Large intestine (tissue), 12 donors: ENCODE measurements at places on chromosomes 2 and 18. TPM values are rescaled to one million over a fixed set of nuclear protein-coding genes. Genes with fewer than 3 reads are reported as not detected.
A peak's percentile ranks its signal among the peaks of the same experiment; 100 is the strongest.

DNA sequence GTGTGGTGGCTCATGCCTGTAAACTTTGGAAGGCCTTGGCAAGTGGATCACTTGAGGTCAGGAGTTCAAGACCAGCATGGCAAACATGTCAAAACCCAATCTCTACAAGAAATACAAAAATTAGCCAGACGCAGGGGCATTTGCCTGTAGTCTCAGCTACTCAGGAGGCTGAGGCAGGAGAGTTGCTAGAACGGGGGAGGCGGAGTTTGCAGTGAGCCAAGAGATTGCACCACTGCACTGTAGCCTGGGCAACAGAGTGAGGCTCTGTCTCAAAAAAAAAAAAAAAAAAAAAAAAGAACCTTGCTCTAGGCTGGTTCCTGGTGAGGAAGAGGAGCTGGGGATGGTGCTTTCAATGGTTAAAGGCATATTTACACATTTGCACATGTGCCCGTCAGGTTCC is 129.4 kb downstream of the LYPD6B start:
- H3K4me1 ChIP-seq: no peaks in the 10 kb centered on the region
- no peak for DNase-seq
- H3K4me3 ChIP-seq: no peak overlapping the region
- no peaks in the 10 kb centered on the region for H3K36me3 ChIP-seq
- H3K27ac ChIP-seq: no peak overlapping the region

TBR1 gene
- polyA plus RNA-seq: 0.01 TPM

DNA sequence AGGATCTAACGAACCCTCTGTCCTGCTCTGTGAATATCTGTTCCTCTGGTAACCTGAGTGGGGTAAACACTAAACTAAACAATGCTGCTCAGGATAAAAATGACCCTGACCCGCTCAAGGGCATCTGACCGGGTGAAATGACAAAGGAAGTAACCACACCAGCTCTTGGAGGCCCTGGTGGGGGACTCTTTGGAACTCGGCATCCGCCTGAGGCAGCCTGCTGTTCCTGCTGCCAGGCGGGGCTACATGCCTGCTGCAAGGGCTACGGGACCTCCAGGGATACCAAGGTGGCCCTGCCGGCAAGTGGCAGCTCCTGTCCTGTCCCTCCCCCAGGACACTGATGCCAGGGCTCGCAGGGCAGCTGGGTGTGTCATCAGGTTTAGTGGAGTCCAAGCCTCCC is 273.3 kb downstream of the HDAC4 start:
- H3K27me3 ChIP-seq: no peaks in the 10 kb centered on the region
- H3K4me1 ChIP-seq: no peaks in the 10 kb centered on the region
- H3K27ac ChIP-seq: no peak overlapping the region
- no peak overlapping the region for H3K4me3 ChIP-seq
- no peak for DNase-seq

MC5R gene
- polyA plus RNA-seq: 0.66 TPM

DNA sequence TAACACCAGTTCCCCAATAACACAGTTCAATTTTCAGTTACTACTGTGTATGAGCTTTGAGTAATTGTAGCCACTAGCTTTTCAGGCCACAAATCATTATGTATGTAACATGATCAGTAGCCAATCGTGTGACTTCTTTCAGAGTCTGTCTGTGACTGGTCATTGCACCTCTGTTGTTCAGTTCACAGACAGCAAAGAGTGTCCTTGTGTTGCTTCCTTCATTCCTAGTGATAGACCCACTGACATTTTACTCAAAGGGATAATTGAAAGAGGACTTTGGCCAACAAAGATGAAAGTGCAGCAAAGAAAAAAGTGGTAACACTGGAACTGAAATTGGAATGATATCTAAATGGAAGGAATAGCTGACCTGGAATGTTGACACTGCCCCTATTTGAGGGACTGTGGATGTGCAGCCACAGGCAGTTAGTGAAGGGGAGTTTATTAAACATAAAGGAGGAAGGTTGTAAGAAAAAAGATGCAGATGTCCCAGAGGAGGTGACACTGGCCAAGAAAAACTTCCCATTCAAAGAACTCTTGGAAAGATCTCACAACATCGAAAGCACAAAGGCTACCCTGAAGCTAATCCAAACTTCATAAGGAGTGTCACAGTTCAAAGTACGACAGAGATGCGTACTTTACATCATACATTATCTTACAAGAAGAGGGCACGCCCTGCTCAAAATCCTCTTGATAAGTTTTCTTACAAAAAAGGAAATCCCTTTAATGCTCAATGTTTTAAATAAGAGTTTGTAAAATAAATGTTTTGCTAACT is 19.3 kb downstream of the TTC39C start:
- peaks cover 14% of the 10 kb centered on the region for H3K4me1 ChIP-seq
- H3K27me3 ChIP-seq: no peaks in the 10 kb centered on the region
- H3K4me3 ChIP-seq: no peak overlapping the region
- DNase-seq: peak; percentile 59
- no peaks in the 10 kb centered on the region for H3K36me3 ChIP-seq

GORASP2 gene
- 66.1 TPM for polyA plus RNA-seq

TCF7L1 gene
- polyA plus RNA-seq: 23.1 TPM

- H3K27ac ChIP-seq: no peak overlapping the region
- peaks cover 60% of the 10 kb centered on the region for H3K27me3 ChIP-seq
- peak; percentile 57 for DNase-seq
- H3K4me1 ChIP-seq: peaks cover 50% of the 10 kb centered on the region
Observed at GRCh38 chr2:219496825-219497494, 1.7 kb upstream of the GMPPA start.

DNA sequence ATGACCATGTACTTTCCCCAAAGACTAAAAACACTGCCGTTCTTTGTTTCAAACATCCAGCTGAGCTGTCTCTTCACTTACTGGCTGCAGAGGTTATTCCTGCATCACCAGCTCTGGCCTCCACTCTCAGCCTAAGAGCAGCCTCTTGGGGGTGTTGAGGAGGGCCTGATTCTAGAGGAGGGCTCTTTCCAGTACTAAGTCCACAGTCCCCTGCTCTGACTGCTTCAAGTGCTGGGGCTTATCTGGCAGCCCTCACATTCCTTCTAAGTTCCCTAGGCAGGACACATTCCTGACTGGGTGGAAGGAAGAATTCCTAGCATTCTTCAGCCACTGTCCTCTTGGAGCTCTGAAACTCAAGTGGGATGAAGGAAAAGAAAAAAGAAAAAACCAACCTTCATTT is 32.9 kb upstream of the EHBP1 start:
- peaks cover 10% of the 10 kb centered on the region for H3K4me1 ChIP-seq
- no peaks in the 10 kb centered on the region for H3K27me3 ChIP-seq
- no peak overlapping the region for H3K4me3 ChIP-seq
- no peaks in the 10 kb centered on the region for H3K36me3 ChIP-seq
- peak; percentile 39 for DNase-seq
- H3K27ac ChIP-seq: peak overlapping the region; percentile 1

DCDC2C gene
- 0.33 TPM for polyA plus RNA-seq

SCN1A gene
- polyA plus RNA-seq: 0.21 TPM

GRCh38 chr2:235270956-235271355 is 222.9 kb upstream of the AGAP1 start:
- peaks cover 2% of the 10 kb centered on the region for H3K27me3 ChIP-seq
- no peak overlapping the region for H3K27ac ChIP-seq
- H3K4me1 ChIP-seq: peaks cover 2% of the 10 kb centered on the region
- DNase-seq: no peak

DNA sequence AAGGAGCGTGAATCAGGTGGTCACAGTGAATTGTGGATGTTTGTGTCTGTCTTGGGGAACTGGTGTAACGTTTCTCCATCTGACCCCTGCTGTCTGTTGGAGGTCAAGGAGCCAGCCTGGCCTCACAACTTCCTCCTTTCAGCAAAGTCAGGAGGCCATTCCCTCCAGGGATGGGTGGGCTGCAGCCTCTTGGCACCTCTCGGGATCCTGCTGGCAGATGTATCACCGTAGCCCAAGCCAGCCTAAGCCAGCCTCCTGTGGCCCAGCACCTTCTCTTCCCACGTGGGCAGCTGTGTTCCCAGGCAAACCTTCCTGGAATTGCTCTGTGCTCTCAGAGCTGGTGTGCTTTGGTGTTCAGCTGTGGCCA is 30.5 kb downstream of the HPCAL1 start:
- peaks cover 7% of the 10 kb centered on the region for H3K36me3 ChIP-seq
- H3K4me1 ChIP-seq: peaks cover 44% of the 10 kb centered on the region
- DNase-seq: no peak
- no peak overlapping the region for H3K4me3 ChIP-seq
- no peak overlapping the region for H3K27ac ChIP-seq

HJURP gene
- polyA plus RNA-seq: 10.6 TPM

FHOD3 gene
- 10.5 TPM for polyA plus RNA-seq

DNA sequence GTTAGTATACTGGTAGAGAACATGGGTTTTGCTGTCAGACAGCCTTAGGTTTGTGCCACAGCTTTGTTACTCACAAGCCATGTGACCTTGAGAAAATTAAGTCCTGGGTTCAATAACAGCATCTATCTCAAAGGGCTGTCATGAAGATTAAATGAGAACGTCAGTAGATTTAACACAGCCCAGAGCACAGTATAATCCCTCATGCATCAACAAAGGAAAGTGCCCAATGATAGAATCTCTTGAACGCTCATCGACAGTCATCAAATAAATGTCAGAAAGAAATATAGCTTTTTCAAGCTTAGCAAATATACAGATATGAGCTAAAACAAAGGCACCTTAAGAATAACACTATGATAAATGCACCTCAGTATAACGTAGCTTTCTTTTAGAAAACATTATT is 22.3 kb downstream of the CUL3 start:
- no peak overlapping the region for H3K27ac ChIP-seq
- H3K27me3 ChIP-seq: no peaks in the 10 kb centered on the region
- no peak for DNase-seq
- no peak overlapping the region for H3K4me3 ChIP-seq

DNA sequence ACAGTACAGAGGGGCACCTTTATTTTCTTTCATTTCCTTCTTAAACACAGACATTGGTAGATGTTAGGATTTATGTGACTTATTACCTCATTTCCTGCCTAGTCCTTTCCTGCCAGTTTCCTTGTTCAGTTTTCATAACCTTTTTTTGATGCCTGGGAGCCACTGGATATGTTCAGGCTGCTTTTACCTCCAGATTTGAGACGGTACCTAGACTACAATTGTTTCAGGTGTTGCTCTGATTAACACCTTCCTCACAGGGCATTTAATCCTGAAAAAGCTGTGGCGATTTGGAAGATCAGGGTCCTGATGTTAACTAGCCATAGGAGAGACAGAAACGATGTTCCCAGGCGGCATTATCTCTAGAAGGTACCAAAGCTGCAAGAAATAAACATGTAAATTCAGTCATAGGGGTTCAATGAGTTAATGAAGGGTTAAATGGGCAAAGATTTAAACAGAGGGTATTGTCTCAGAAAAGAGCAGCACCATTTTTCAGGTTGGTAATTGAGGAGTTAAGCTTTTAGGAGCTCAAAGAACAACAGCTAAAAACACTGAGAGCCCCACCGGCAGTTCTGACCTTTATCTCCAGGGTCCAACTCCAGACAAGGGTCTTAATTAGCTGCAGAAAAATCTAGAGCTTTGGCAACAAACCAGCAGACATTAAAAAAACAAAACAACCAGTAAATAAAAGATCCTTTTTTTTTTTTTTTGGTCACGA is 93.3 kb downstream of the HRH4 start:
- H3K36me3 ChIP-seq: no peaks in the 10 kb centered on the region
- no peak overlapping the region for H3K4me3 ChIP-seq
- H3K27ac ChIP-seq: no peak overlapping the region
- H3K4me1 ChIP-seq: peaks cover 6% of the 10 kb centered on the region
- H3K27me3 ChIP-seq: no peaks in the 10 kb centered on the region

- DNase-seq: no peak
- H3K4me1 ChIP-seq: no peaks in the 10 kb centered on the region
- no peaks in the 10 kb centered on the region for H3K27me3 ChIP-seq
- H3K27ac ChIP-seq: no peak overlapping the region
- H3K36me3 ChIP-seq: no peaks in the 10 kb centered on the region
Observed at GRCh38 chr2:19488009-19488691, 129.7 kb upstream of the OSR1 start.

DSC3 gene
- 3.4 TPM for polyA plus RNA-seq

ZSWIM2 gene
- polyA plus RNA-seq: not detected

DNA sequence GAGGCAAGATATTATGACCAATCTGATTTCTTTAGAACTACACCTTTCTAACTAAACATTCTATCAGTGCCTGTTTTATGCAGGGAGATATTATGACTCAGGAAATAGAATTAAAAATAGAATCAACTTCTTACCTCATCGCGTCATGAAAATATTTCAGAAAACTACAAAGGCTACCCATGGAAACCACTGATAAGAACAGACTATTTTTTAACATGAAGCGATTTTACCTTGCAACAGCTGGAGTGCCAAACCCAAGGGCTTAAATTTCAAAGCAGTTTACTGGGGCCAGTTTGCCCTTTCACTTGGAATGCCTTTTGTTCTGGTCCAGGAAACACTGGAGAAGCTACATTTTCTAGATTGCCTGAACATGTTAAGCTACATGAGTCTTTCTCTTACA is 304.8 kb upstream of the CCDC68 start:
- H3K4me3 ChIP-seq: no peak overlapping the region
- H3K27ac ChIP-seq: no peak overlapping the region
- DNase-seq: no peak
- no peaks in the 10 kb centered on the region for H3K4me1 ChIP-seq
- peaks cover 9% of the 10 kb centered on the region for H3K36me3 ChIP-seq

SLC19A3 gene
- 80.8 TPM for polyA plus RNA-seq

GMCL1 gene
- 30.9 TPM for polyA plus RNA-seq

POU3F3 gene
- not detected for polyA plus RNA-seq

RAD51AP2 gene
- 0.06 TPM for polyA plus RNA-seq

TRIM43 gene
- polyA plus RNA-seq: not detected

GRCh38 chr2:162293122-162293786 is 25.2 kb downstream of the IFIH1 start:
- H3K4me1 ChIP-seq: peaks cover 4% of the 10 kb centered on the region
- no peak overlapping the region for H3K4me3 ChIP-seq
- no peak overlapping the region for H3K27ac ChIP-seq
- H3K36me3 ChIP-seq: no peaks in the 10 kb centered on the region

C1GALT1C1L gene
- 1.1 TPM for polyA plus RNA-seq
